ENCODE measurements at places on chromosomes 3 and 15. TPM values are rescaled to one million over a fixed set of nuclear protein-coding genes. Genes with fewer than 3 reads are reported as not detected.

- no peak overlapping the region for H3K27ac ChIP-seq
- no peak for DNase-seq
- no peaks in the 10 kb centered on the region for H3K27me3 ChIP-seq
- H3K4me3 ChIP-seq: no peak overlapping the region
These were observed 16.3 kb upstream of the TSPAN3 start for GRCh38 chr15:77087213-77087612.

DNA sequence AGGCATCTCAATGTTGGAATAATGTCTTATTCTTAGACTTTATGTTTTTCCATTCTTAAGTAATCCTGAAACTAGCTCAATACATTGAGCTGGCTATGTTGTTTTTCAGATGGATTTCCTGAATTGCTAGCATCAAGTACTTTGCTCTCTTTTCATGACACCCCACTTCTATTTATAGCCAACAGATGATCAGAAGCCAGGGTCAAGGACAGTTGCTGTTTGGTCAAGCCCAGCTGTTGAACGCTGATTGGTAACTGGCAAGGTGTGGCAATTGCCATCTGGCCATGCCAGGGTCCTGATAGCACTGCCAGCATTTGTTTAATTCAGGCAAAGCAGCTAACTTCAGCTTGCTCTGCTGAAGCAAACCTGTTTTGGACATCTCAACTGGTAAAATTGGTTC, 46.2 kb upstream of the PLCL2 start:
- H3K27ac ChIP-seq: no peak overlapping the region
- no peaks in the 10 kb centered on the region for H3K36me3 ChIP-seq
- H3K4me1 ChIP-seq: peaks cover 58% of the 10 kb centered on the region
- H3K4me3 ChIP-seq: no peak overlapping the region

DNA sequence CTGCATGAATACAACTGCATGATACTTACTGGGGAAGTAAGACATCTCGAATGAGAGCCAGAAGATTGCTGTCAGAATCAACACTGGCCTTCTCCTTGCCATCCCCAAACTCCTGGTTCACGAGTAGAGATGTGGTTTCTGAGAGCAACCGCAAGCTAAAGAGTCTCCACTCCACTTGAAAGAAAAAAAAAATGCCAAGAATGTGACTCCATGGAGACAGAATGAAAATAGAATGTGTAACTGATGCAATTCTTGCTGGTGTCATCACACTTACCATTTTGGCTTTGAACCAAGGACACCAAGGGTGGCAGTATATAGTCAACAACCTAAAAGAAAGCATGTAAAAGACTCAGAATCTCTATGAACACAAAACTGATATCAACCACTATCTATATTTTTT, 280.4 kb downstream of the ULK4 start:
- H3K4me1 ChIP-seq: peaks cover 15% of the 10 kb centered on the region
- no peak overlapping the region for H3K27ac ChIP-seq
- no peak overlapping the region for H3K4me3 ChIP-seq
- no peaks in the 10 kb centered on the region for H3K36me3 ChIP-seq
- no peaks in the 10 kb centered on the region for H3K27me3 ChIP-seq

DNA sequence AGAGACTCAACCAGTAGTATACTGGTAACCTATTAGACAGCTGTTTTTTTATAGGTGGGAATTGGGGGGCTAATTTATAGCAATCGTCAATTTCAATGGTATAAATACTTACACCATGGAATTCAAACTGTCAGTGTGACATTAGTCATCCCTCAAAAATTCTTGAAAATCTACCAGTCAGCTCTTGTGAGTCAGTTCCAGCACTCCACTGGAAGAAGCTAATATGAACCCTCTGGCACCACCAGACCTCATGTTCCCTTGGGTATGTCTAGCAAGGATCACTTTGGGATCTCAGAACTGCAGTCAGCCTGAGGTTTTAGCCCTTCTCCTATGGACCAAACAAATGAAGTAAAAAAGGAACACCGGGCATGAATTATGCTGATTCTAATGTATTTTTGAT, 11.8 kb upstream of the UACA start:
- DNase-seq: no peak
- H3K4me3 ChIP-seq: no peak overlapping the region

Gene GAP43
- total RNA-seq: not detected

Gene EHHADH
- total RNA-seq: 9.2 TPM
